COR-L47 (cell line): ENCODE measurements at places on chromosomes 5 and 9.

DNA sequence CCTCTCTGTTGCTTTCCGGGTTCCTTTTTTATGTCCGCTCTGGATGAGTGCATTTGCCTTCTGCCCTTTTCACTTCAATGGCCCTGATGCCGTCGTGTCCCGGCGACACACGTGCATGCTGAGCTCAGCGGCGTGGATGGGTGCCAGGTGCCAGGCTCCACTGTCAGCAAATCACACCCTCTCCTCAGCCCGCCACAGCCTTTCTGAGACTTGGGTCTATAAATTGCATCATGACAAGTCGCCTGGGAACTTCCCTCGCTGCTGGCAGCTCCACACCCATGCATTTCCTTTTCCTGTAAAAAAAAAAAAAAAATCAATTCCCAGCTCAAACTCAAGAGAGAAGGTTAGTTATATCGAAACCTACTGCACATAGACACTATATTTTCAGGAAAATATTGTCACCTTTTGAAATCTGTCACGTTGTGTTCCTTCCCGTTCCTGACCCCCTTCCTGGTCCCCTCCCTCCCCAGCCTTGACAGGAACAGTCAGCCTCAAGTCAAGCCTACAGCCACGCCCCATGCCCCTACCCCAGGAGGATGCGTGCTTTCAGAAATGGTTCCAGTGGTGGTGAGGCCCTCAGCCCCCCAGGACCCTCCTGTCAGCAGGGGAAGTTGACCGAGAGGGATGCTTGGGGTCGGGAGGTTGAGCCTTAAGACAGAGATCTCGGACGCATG is 110.3 kb upstream of the PTCH1 start:
- DNase-seq = no peak

DNA sequence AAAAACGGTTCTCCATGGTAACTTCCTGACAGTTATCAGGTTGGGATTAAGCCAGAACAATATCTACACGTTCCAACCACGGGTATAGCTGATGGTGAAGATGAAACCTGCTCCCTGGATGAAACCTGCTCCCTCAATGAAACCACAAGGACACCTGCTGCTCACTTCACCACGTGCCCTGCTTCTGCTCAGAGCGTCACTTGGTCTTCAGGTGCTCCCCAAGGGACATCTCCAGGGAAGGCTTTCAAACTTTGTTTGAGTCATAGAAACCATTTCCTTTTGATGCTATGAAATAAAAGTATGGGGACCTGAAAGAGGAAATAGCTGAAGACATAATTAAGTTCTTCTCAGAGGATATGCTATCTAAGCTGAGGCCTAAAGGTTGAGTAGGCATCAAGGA is 242.4 kb downstream of the MED10 start:
- no peak for DNase-seq

GRCh38 chr5:174834081-174834480 is 109.7 kb downstream of the MSX2 start:
- DNase-seq = no peak

- DNase-seq = no peak
Measured at GRCh38 chr9:137434498-137435380, 6.4 kb downstream of the ENTPD8 start.

- DNase-seq = no peak
Measured at GRCh38 chr9:79551586-79551985, 20.2 kb upstream of the TLE4 start.

GRCh38 chr9:94906713-94907112 is 180.2 kb downstream of the AOPEP start:
- no peak for DNase-seq

DNA sequence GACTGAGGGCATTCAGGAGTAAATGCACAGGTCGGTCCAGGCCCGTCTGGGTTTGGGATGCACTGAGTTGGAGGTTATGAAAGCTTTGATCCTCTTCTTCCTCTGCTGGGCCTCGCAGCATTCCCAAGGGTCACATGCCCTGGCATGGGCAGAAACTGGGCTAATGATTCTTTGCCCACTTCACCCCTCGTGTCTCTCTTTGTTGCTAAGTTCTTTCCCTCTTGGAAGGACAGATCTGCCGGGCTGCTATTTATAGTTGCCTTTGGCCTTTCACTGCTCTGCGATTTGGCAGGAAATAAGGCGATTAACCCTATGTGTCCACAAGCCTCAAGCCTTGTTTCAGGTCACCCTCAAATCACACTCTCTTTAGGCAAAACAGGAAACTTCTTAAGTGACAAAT is 66.9 kb downstream of the ENTREP1 start:
- DNase-seq = no peak

- no peak for DNase-seq
Measured at GRCh38 chr5:107815109-107815508, 144.4 kb upstream of the EFNA5 start.
